Hematopoietic multipotent progenitor cell treated with erythropoietin and hydrocortisone succinate and interleukin-3 and kit ligand, for 15 days (in vitro differentiated cells): ENCODE measurements at places on chromosomes 16 and 17.
A peak's percentile ranks its signal among the peaks of the same experiment; 100 is the strongest.

DNA sequence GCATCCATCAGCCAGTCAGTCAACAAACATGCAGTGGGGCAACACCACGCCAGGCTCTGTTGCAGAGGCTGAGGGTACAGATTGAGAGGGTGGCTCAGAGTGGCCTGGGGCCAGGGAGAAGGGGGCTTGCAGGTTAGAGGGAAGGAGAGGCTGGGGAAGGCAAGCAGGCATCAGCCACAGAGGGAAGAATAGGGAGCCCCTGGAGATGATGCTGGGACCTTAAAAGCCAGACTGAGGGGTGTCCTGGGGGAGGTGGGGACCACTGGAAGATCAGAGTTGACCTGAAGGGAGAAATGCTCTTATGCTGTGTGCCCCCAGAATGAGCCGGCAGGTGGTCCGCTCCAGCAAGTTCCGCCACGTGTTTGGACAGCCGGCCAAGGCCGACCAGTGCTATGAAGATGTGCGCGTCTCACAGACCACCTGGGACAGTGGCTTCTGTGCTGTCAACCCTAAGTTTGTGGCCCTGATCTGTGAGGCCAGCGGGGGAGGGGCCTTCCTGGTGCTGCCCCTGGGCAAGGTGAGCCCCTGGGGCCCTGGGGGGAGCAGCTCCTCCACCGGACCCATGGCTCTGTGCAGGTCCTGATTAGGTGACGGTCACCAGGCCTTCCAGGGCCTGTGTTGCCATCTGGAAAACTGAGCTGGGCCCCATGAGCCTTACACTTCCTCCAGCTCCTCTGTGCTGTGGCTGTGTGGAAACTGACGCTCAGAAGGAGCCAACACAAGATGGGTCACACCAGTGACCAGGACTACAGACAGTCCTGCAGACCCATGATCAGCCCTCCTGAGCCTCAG is 1.7 kb downstream of the CORO1A start:
- no peak for DNase-seq

DNA sequence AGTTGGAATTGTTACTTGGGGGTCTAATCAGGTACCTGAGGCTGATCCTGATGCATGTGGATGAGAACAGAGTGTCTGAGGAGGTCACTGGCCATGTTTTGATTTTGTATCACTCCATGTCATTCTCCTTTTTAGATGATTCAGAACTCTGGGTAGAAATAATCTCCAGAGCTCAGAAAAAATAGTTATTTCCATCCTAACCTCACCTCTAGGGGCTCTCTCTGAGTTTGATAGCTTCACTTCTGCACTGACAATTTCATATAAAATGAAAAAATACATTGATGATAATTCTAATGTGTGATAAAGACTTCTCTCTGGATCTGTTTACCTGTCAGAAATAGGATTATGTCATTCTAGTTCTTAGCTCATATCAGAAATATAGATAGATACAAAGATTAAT is 6.2 kb upstream of the KRT12 start:
- no peak for DNase-seq

- DNase-seq: no peak
Observed at GRCh38 chr17:18850679-18851078, 7.3 kb upstream of the PRPSAP2 start.

- DNase-seq: no peak
Observed at GRCh38 chr17:34584805-34585416, 5.5 kb downstream of the TMEM132E start.

- no peak for DNase-seq
Observed at GRCh38 chr16:84331998-84332780, 36.1 kb upstream of the ATP2C2 start.

DNA sequence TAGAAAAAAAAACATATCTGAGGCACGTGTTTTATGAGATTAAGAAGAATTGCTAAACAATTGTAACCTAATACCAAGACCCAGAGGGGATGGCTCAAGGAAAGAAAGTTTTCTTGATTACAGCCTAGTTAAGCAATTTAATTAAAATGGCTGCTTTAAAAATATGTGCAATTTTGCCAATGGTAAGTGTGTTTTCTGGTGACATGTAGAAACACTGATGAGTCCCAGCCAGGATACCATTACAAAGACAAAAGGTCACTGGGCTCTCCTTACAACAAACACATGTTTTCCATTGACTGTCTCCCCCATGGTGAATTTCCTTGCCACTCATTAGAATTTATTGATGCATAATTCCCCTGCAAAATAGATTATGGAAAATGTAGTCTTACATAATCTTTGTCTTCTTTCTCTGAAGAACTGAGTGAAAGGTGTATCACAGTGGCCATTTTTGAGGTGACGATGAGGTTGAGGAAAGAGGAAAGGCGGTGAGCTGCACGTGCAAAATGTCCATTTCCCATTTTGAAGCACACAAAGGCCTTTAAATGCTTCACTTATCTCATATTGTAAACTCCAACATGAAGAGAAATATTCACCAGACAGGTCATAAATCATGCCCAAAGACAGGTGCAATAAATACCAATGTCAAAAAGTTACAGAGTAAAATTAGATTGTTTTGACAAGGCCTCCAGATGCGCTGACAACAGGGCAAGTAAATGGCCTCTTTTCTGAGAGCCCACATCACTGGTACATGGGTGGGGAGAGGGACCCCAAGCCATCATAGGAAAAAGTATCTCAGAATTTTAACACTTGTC is 696.9 kb downstream of the KCNJ2 start:
- no peak for DNase-seq

DNA sequence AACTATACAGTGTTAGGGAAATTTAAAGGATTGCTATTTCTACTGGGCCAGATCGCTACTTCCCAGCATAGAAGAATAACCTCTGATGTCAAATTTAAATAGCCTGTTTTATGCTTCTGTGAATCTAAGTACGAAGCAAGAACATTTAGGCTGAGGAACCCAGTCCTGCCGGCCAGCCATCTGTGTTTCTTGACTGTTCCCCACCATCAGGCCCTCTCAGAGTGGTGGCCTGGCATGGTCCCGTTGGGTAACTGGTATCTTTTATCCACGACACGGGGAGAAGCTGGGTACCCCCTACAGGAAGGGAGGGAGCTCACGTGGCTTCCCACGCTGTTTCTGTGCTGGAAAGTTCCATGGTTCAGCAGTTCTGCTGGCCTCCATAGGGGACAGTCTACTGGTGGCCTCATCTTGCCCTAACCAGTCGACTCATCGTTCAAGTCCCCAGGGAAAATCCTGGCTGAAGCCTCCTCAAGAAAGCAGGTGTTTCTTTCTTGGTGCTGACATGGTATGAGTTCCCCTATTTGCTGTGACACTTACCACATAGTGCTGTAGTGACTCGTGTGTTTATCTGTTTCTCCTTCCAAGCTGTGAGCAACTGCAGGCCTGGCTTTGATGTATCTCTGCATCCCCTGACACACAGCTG is 201.7 kb upstream of the NLRP1 start:
- no peak for DNase-seq

GRCh38 chr17:17809531-17810083 is 27.2 kb downstream of the SREBF1 start:
- DNase-seq: no peak

DNA sequence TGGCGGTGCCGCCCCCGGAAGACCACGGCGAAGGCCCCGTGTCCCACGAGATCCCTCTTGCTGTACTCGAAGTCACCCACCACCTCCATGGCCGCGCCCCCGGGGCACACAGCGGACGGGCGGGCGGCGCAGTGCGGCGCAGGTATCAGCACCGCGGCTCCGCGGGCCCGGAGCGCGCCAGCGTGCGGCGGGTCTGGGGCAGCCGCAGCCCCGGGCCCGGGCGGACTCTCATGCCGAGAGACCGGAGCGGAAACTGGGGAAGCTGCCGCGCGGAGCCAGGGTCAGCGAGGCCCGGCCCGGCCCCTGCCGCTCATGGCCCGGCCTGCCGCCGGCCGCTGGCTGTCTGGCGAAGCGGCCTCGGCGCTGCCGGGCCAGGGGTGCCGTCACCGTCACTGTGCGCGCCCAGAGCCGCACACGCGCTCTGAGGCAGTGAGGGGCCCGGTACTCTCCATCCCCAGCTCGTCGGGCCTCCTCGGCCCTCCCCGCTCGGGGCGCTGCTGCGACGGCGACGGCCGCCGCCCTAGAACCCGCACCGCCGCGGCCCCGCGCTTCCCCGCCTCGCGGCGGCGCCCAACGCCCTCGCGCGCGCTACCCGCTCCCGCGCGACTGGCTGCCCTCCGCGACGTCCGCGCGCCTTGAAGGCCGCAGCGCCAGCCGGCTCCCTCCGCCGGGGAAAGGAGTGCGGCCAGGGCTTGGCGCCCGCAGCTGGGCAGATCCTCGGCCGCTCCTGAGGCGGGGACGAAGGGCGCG is at the start of gene ULK2:
TSS of gene ULK2 (minus strand) at position 608 of the 750 bp plus-strand sequence. CDS start at position 89, 519 bp downstream.
- peak; percentile 39 for DNase-seq

DNA sequence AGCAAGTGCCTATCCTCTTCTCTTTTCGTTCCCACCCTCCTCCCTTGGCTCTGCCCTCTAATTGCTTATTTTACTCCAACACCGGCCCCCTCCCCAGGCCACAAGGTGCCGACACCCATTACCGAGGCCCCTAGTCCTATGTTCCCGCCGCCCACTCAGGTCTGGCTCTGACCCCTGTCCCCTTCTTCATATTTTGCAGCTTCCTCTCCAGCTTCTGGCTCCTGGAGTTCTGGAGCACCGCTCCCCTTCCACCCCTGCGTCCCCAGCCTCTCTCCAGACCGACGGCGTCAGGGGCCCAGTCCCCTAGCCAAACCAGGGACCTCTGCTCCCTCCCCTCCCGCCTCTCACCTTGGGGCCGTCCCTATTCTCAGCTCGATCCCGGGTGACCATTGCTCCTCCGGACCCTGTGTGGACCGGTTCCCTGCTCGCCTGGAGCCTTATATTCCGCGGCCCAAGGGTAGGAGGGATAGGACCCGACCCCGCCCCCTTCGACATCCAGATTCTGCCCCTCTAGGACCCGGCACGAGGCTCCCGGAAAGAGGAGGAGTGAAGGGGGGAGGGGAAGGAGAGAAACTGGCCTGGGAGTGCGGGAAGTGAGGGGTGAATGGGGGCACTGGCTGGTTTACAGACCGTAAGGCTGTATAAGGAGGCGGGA is at the start of gene HES7:
TSS of gene HES7 (minus strand) at position 412 of the 655 bp plus-strand sequence. CDS start at position 390, 22 bp downstream.
- no peak for DNase-seq

DNA sequence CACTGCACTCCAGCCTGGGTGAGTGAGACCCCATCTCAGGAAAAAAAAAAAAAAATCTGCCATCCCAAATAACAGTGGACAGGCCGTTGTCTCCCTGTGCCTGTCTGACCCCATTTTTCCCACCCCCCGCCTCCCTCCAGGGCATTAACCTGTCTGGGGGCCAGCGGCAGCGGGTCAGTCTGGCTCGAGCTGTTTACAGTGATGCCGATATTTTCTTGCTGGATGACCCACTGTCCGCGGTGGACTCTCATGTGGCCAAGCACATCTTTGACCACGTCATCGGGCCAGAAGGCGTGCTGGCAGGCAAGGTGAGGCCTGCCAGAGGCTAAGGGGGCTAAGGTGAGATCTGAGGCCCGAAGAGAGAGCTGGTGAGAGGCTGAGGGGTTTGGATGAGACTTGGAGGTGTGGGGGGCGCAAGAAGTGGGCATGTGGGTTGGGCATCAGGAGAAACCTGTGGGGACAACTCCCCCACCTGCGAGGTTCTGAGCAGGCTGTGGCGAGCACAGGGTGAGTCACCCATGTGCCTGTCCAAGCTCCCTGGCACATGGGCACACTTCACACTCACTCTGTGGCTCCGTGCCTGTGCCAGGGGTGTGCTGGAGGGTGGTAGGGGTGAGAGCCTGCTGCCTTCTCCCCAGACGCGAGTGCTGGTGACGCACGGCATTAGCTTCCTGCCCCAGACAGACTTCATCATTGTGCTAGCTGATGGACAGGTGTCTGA is 34.7 kb downstream of the ANKRD40 start:
- DNase-seq: no peak

- DNase-seq: no peak
Observed at GRCh38 chr16:2516391-2517240, 2.9 kb downstream of the ATP6V0C start.

DNA sequence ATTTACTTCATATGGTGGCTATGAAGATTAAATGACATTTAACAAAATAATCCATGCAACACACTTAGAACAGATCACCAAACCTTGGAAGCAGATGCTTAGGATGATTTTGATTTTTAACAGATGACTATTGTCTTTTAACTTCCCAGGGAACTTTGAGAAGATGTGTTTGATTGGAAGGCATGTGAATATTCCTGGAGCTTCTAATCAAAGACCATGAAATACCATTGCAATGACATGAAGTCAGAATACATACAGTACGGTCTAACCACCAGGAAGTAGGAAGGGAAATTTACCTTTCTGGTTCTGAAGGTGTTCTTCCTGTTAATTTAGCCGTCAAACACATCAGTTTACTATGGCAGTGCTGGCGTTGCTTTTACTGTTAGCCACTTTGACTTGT is 414.9 kb downstream of the TMEM114 start:
- DNase-seq: no peak

DNA sequence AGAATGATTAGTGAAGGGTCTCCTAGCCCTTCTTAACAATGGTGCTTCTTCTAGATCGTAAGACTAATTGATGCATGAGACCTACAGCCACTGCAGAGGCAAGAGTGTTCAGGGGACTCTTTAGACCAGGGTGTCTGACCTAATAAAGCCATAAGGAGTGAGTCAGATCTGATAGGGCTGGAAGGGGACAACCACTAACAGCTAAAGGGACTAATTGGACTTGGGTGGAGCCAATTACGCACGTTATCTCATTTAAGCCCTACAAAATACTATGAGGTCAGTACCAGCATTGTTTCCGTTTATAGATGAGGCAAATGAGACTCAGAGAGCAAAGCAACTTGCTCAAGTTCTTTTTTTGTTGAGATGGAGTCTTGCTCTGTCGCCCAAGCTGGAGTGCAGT is 14.5 kb upstream of the RNF222 start:
- DNase-seq: peak; percentile 35

DNA sequence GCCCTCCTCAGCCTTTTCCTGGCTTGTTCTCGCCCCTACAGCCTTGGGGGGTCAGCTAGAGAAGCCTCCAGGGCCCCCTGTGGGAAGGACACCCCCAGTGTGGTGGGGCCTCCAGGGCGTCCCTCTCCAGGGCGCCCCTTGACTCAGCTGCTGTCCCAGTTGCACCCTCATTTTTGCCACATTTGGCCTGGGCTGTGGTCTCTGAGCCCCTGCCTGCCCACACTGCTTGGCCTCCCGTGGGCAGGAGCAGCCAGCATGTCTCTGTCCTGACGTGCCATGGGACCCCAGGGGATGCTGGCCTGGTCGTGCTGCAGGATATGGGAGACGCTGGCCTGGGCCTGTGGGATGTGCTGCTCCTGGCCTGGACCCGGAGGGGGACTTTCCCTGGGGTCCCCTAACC is 5.0 kb downstream of the CHTF18 start:
- no peak for DNase-seq

- DNase-seq: no peak
Observed at GRCh38 chr16:8741636-8742035, 55.8 kb downstream of the TMEM186 start.

DNA sequence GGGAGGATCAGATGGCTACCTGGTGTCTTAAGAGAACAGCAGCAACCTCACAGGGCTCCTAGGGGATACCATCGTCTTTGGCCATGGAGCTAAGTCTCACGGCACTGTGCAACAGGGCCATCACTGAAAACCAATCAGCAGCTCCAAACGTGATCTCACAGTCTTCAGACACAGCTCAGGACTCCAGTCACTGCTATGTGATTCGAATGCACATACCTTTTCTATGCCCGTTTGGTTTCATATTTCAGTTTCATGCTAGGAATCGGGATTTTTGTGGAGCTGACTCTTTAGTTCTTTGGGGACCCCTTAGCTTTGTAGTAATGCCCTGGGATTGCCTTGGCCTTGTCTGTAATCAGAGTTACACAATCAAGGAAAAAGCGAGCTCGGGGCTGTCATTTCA is 162.8 kb upstream of the CDH11 start:
- no peak for DNase-seq
